ENCODE measurements at places on chromosomes 1 and 21. TPM values are rescaled to one million over a fixed set of nuclear protein-coding genes. Genes with fewer than 3 reads are reported as not detected.

Gene ZNF644
- 57.7 TPM for total RNA-seq

Gene CR1L
- total RNA-seq = not detected

GRCh38 chr1:170200161-170200560 lies 54.4 kb downstream of the NTMT2 start:
- DNase-seq = no peak

GRCh38 chr1:52156460-52156859 lies 14.6 kb downstream of the ZFYVE9 start:
- no peak for DNase-seq

All from activated CD4-positive, alpha-beta T cell treated with anti-CD3 and anti-CD28 coated beads, Interleukin-2, amount 10 ng/mL, durations not matched to agents 24 days and 14 days (primary cell).